Pulmonary artery endothelial cell (primary cell): ENCODE measurements at places on chromosomes 11 and 22. TPM values are rescaled to one million over a fixed set of nuclear protein-coding genes. Genes with fewer than 3 reads are reported as not detected.

MAPK8IP2 gene
- 0.11 and 0.13 TPM in 2 replicates for total RNA-seq

GRCh38 chr11:3983101-3983500 lies 111.5 kb upstream of the RRM1 start:
- DNase-seq, result no peak

LARGE1 gene
- total RNA-seq, result 2.8 and 3.9 TPM in 2 replicates

PLAAT2 gene
- not detected in 2 replicates for total RNA-seq

DNA sequence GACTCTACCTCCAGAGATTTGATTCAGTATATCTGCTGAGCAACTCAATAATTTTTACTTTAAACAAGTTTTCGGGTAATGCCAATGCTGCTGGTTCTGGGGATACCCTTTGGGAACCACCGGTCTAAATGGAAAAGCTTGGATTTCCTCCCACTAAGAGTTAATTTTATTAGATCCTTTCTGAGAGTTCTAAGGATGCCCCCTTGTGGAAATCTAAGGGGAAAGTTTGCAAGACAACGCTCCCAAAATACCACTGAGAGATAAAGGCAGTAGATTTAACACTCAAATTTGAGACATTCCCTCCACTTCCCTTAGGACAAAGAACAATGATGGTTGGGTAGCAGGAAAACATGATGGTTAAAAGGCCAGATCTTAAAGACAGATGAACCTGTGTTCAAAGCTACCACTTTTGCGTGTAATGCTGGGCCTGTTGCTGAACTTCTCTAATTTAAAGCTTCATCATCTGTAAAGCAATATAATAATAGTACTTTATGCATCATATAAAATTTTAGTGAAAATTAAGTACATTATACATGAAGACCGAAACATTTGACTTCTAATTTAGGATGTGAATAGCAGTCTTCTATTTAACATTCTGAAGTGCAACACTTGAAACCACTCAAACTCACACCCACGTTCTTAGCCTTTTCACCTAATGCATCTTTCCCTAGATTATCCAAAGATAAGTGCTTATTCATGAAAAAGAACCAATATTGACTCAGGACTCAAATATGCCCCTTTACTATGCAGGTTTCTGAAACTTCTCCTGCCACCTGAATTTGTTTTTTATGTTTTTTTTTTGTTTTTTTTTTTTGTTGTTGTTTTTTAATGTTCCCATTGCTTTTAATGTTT lies 110.1 kb upstream of the LUZP2 start:
- no peak for DNase-seq

DNA sequence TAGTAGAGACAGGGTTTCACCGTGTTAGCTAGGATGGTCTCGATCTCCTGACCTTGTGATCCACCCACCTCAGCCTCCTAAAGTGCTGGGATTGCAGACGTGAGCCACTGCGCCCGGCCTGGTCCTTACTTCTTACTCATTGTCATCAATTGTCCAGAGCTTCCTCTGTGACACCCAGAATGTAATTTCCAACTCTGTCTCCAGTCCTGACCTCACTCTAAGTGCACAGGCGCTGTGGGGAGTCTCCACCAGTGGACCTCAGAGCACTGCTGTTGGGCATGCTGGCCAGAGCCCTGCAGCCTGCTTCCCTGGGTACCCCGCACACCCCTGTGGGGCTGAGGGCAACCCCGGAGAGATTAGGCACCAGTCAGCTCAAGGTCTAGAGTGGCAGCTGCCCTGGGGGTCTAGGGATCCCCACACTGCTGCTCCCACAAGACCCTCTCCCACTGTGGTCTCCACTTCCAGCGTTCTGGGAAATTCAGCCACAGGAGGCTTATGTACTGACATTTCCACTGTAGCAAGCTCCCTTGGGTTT lies 1140.3 kb downstream of the TBC1D22A start:
- no peak for DNase-seq

GRCh38 chr22:20486229-20486628 lies 9.4 kb downstream of the KLHL22 start:
- no peak for DNase-seq

- no peak for DNase-seq
Observed at GRCh38 chr11:73999581-74000306, 9.1 kb downstream of the UCP3 start.

GRCh38 chr11:91624021-91624420 lies 600.6 kb upstream of the FAT3 start:
- DNase-seq, result no peak

- no peak for DNase-seq
Observed at GRCh38 chr11:1049431-1049891, 12.9 kb upstream of the MUC6 start.

- no peak for DNase-seq
Observed at GRCh38 chr11:86162239-86162638, 82.3 kb upstream of the EED start.

DNA sequence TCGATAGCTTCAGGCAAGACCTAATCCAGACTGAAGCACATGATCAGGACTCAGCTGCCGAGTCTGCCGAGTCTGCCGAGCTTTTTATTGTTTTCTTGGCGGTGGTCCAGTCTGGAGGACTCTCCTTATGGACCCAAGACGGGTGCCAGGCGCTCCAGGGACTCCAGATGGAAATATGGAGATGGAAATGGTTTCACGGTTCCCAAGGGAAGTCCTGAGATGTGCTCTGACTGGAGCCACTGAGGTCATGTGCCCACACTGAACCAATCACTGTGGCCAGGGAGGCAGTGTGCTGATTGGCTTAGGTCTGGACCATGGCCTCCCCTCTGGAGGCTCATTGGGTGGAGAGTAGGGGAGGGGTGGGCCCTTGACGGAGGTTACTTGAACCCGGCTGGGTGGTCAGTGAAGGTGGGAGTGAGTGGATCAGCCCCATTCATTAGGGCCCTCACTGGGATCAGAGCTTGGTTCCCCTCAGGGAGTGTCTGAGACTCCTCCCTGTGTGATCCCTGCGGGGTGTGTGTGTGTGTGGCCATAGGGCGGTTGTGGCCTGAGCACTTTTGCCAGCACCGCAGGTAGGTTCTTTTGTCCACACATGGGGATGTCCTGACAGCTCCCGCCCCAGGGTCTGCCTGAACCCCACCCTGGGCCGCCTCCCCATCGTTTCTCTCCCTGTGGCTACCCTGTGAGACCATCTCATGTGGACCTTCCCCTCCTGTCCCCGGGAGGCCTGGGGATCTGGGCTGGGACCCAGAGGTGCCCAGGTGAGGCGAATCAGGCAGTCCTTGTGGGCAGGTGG lies 14.0 kb downstream of the RPS6KA4 start:
- DNase-seq, result no peak

KDM4E gene
- total RNA-seq, result not detected in 2 replicates

GRCh38 chr11:64225608-64226506 lies at the start of the genes NUDT22 and TRPT1:
Gene NUDT22, plus strand, starts transcription at chr11:64226274. Its CDS starts 379 bp downstream, at chr11:64226653.
Gene TRPT1, minus strand, starts transcription at chr11:64226186. Its CDS starts 326 bp downstream, at chr11:64225860.
- DNase-seq, result no peak

- no peak for DNase-seq
Observed at GRCh38 chr22:37470087-37470445, 16.1 kb downstream of the MFNG start.

RAB36 gene
- total RNA-seq, result 0.74 and 2.0 TPM in 2 replicates

- no peak for DNase-seq
Observed at GRCh38 chr11:46134061-46134460, 12.8 kb upstream of the PHF21A start.

GRCh38 chr22:29216873-29217666 lies 11.4 kb downstream of the EMID1 start:
- no peak for DNase-seq

- DNase-seq, result no peak
Observed at GRCh38 chr22:39940757-39941305, 19.4 kb upstream of the TMA7B start.

DNA sequence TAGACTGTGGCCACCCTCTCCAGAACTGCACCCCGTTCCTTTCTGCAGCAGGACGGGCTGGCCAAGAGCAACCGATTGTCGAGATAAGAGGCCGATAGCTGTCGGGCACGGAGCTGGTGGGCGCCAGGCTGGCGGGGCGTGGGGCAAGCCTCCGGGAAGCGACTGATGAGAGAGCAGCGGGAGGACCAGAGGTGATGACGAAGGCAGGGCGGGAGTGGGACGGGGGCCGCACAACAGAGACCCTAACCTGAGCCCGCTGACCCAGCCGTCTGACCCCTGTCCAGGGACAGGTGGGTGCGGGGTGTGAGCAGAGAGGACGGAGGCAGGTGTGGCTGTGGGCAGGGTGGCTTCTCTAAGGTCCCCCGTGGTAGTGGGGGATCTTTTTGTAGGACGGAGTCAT lies 7.3 kb upstream of the BRSK2 start:
- DNase-seq, result no peak

UPK2 gene
- not detected in 2 replicates for total RNA-seq
